ENCODE measurements at places on chromosomes 16 and 17.

DNA sequence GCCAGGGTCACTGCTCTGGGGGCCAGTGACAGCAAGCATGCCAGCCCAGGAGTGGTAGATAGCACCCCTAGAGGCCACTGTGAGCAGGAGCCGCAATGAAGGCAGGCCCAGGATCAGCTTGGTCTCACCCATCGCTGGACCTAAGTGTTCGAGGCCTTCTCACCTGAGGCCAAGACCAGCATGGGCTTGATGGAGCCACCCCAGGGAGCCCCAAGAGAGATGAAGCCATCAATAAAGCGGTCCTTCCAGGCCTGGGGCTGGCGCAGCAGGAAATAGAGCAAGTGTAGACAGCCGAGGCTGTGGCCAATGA lies 1.8 kb downstream of the LCAT start:
- no peak for DNase-seq

- DNase-seq, result no peak
Observed at GRCh38 chr16:81554979-81555378, 110.4 kb downstream of the CMIP start.

- DNase-seq, result no peak
Observed at GRCh38 chr17:50916708-50917417, 50.7 kb upstream of the TOB1 start.

DNA sequence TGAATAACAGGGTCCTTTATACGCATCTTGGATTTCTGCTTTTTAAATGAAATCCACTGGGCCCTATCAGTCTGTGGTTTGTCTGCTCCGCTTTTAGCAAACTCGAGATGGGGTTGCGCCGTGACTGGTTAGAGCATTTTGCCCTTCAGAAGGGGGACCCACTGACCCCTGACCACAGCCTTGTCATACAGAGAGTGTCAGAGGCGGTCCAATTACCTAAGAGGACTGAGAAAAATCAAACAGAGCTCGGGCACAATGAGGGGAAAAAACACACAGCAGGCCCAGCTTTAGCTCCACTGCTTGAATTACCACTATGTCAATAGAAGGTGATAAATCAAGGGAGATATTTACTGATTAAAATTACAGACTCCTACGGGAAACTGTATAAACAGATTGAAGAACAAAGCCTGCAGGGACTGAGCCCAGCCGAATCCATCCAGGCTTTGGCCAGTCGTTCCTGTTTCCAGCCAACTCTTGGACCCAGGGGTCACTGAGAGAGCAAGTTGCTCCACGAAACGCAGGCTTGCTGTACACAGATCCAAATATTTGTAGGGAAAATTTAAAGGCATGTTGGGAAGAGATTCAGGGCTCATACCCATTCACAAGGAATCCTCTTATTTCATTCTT lies 131.9 kb upstream of the ZFHX3 start:
- DNase-seq, result no peak

GRCh38 chr16:87762071-87762571 lies 3.7 kb downstream of the KLHDC4 start:
- DNase-seq, result no peak

DNA sequence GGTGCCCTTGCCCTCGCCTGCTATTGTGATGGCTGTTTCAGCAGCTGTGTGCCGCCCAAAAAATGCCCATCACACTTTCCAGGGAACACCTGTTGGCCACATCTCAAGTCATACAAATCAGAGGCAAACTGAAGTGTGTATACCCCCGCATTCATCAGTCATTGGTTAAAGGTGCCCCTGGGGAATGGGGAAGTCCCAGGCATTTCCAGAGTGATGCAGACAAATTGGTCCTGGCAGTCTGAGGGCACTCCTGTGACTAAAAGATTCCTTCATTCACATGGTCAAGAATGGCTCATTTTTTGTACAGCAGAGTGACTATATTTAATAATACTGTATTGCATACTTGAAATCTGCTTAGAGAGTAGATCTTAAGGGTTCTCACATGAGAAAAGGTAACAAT lies 102.9 kb upstream of the TMEM97 start:
- DNase-seq, result no peak

DNA sequence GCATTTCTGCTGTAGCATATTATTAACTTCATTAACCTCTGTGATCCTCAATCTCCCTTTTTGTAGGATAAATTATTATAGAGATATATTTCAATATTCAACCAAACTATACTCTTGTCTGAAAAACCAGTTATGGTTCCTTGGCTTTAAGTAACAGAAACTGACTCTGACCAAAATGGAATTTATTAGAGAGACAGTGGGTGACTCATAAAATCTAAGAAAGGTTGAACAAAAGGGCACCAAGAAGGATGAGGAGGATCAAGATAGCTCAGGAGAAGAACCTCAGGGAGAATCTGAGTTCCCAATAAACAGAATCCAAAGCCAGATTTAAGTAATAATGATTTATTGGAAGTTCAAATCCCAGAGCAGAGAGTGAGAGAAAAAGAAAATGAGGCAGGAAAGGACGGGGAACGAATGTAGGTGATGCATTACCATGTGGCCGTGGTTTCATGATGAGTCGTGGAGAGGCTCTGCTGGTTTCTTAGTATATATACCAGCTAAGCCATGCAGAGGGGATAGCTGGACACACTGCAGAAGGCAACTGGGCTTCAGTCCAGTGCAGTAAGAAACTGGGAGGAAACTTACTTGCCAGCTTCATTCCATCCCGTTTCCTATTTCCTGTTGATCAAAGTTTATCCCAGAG lies 151.5 kb upstream of the GOT2 start:
- DNase-seq, result no peak

DNA sequence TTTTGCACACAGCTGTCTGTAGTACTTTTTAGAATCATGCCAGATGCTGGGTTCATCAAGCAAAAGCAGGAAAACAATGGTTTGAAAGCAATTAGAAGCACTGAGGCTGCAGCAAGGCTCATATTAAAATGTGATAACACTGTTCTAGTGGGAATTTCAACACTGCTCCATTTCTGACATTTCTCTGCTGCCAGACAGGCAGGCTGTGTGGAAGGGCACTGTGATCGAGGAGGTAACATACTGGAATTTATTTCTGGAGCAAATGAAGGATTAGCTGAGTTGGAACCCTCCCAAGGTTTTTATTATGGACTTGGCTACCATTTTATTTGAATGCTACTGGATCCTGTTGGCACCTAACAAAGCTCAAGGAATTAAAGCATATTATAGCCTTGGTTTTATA lies 66.9 kb downstream of the SKAP1 start:
- no peak for DNase-seq

- no peak for DNase-seq
Observed at GRCh38 chr16:48535831-48536613, 74.0 kb downstream of the N4BP1 start.

GRCh38 chr16:51522902-51523301 lies 371.8 kb upstream of the SALL1 start:
- no peak for DNase-seq

DNA sequence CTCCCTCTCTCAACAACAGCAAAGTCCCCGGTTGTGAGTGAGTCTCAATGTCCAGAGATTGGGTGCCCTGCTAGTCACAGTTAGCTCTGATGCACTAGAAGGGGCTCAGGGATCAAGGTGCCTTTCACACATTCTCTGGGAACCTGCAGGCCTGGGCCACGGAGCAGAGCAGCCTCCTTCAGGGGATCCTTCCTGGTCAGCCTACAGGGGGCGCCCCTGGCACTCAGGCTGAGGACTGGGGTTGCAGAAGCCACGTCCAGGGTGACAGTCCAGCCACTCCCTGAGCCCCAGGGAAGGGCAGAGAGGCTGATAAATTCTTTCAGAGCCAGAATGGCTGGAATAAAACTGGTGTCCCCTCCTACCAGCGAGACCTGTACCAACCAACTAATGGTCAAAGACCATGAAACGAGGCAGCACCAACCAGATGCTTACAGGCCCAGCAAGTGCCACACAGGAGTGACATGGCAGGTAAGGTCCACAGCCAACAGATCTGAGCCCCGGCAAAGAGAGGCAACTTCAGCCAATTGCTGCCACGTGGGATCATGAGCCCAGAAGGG lies 43.5 kb downstream of the ST3GAL2 start:
- no peak for DNase-seq

DNA sequence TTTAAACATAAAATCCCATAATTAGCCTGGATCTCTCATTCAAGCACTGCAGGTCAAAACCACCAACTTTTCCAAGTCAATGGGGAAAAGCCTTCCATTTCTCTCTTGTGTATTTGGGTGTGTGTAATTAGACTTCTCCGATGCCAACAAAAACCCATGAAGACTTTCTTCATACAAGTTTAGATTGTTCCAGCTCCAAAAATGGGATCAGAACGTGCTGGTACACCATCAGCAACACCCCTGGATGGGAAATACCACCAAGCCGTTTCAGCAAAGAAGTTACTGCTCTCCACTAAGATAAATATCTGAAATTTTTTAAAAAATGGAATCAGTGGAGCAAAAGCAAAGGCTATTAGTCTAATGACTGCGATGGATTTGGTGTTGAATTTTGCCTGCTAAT lies 837.3 kb upstream of the SOX9 start:
- no peak for DNase-seq

GRCh38 chr16:57570301-57571070 lies 28.0 kb downstream of the ADGRG5 start:
- no peak for DNase-seq

- no peak for DNase-seq
Observed at GRCh38 chr17:65930140-65930730, 261.7 kb downstream of the CEP112 start.

DNA sequence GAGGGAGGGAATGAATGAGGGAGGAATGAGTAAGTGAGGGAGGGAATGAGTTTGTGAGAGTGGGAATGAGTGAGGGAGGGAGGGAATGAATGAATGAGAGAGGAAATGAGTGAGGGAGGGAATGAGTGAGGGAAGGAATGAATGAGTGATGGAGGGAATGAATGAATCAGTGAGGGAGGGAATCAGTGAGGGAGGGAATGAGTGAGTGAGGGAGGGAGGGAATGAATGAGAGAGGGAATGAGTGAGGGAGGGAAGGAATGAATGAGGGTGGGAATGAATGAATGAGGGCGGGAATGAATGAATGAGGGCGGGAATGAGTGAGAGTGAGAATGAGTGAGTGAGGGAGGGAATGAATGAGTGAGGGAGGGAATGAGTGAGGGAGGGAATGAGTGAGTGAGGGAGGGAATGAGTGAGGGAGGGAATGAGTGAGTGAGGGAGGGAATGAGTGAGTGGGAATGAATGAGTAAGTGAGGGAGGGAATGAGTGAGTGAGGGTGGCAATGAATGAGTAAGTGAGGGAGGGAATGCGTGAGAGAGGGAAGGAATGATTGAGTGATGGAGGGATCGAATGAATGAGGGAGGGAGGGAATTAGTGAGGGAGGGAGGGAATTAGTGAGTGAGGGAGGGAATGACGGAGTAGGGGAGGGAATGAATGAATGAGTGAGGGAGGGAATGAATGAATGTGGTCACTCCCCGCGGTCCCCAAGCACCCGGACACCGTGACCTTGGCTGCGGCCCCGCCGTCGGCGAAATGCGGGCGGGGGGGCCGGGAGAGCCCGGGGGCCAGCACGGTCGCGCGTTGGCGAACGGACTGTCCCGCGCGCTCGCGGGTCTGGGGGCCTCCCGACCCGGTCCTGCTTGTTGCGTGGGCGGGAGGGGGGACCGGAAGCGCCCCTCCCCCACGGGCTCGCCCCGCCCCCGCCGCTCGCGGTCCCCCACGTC lies 1.1 kb upstream of the UBE2I start:
- no peak for DNase-seq

- DNase-seq, result no peak
Observed at GRCh38 chr17:13107676-13108235, 89.9 kb upstream of the ELAC2 start.

DNA sequence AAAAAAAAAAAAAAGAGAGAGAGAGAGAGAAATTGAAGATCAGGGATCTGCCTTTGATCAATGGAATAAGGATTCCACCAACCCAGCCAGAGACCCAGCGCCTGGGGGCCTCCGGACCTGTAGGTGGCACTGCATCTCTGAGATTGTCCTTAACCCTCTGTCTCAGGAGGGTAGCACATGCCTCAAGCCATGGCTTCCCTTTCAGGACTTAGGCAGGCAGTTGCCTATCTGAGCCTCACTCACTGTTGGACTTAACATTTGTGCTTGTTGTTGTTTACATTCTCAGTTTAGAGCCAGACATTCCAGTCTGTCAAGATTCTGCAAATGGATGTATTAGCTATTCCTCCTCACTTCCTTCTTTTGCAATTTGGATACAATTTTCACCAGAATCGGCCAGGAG lies 5.1 kb upstream of the SCNN1B start:
- no peak for DNase-seq

GRCh38 chr17:79991924-79992648 lies 43.6 kb downstream of the TBC1D16 start:
- no peak for DNase-seq

GRCh38 chr17:57927048-57927723 lies 28.0 kb downstream of the CUEDC1 start:
- no peak for DNase-seq

DNA sequence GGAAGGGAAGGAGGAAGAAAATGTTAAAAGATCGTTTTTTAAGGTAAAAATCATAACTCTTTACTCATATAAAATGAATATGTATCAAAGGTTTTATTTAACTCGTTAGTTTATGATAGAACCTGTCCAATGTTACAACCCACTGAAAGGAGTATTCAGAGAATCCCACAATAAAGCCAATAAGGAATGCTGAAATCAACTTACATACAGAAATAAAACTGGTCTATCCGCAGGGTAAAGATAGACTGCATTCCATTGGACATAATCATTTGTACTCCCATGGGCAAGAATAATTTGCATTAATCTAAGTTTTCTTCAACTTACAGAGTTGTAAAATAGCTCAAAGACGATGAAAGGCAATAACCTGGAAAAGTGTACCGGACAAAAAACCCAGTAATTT lies 17.9 kb upstream of the BEAN1 start:
- DNase-seq, result no peak

DNA sequence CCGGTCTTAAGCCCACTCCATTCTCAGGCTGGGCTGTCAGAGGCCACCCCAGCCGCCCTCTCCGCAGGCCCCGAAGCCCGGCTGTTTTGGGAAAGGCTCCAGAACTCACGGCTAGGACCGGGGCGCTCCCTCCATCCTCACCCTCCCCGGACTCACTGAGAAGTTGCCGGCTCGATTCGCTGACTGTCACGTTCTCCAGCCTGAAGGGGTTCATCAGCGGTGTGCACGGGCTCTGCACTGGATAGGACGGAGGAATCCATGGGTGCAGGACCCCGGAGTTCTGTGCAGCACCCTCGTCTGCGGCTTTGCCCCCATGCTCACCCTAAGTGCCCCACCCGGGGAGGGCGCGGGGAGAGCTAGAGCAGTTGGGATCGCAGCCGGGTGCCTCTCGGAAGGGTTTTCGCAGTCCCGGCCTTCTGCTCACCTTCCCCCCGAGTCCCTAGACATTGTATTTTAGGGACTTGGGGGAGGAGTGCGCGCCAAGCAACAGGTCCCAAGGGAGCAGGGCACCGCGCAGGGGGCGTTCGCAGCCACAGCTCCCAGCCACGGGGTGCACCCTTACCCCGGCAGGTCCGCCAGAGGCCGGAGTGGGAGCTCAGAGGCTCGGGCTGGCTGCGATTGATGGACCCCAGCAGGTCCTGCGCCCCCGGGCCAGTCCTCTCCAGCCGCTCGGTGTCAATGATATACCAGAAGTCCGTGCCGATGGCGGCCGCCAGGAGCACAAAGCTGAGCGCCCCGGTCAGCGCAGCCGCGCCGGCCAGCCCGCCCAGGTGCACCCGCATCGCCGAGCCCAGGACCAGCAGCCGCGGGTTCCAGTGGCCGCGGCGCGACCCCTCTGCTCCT lies 1.0 kb downstream of the TMEM114 start:
- DNase-seq, result no peak

GRCh38 chr17:80270836-80271235 lies 10.2 kb downstream of the RNF213 start:
- DNase-seq, result no peak

GRCh38 chr17:55524440-55525220 lies 13.4 kb upstream of the SMIM36 start:
- no peak for DNase-seq
